ENCODE measurements at places on chromosomes 7 and 10.

GRCh38 chr10:101656890-101657289, 38.1 kb downstream of the FBXW4 start:
- DNase-seq = no peak

- DNase-seq = no peak
These were observed 124.7 kb downstream of the ARL4A start for GRCh38 chr7:12812111-12812510.

GRCh38 chr7:17601921-17602320, 303.5 kb downstream of the AHR start:
- DNase-seq = no peak

DNA sequence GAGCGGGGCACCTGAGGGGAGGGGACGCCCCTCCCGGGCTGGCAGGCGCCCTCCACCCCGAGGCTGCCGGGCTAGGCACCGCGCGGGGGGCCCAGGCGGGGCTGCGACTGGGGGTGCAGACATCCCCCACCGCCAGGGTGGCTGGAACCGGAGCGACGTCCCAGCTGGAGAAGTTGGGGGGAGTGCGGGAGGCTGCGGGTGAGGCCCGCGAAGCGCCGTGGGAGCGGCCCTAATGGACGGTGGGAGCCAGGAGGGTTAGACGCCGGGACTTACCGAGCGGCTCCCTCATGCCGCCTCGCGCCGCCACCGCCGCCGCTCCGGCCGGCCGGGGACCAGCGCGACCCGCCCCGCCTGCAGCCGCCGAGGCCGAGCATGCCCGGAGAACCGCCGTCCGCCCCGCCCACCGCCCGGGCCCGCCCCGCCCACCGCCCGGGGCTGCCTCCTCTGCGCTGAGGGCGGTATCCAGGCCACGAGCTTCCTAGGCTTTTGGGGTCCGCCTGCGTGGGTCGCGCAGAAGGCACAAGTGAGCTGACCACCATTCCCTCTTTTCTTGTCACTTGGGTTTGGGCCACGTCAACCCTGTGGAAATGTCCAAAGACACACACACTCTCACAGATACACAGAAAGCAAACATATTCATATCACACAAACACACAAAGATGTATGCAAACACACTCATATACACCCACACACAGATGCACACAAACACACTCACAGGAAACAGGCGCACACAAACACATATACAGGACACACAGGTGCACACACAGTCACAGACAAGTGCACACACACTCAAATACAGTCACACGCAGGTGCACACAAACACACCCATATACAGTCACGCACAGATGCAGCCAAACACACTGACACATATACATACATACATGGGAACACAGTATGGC, at the start of gene JCAD:
TSS of gene JCAD (minus strand) at position 378 of the 899 bp plus-strand sequence. CDS start 11,774 bp downstream, outside the sequence.
- DNase-seq = peak; percentile 47

DNA sequence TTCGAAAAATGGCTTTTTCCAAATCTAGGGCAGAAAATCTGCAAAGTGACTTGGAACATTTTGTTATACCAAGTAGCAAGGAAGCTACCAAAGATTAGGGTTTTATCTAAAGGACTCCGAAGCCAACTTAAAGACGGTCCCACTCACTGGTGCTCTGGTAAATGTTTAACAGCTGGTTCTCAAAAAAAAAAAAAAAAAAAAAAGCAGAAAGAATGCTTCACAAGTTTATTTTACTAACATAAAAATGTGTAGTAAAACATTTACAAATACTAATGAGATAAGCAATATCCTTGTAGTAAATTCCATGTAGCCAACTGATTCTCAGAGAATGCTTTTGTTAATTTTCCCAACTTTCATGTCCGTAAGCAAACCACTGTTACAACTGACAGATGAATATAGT, 38.4 kb downstream of the TAF3 start:
- DNase-seq = no peak

DNA sequence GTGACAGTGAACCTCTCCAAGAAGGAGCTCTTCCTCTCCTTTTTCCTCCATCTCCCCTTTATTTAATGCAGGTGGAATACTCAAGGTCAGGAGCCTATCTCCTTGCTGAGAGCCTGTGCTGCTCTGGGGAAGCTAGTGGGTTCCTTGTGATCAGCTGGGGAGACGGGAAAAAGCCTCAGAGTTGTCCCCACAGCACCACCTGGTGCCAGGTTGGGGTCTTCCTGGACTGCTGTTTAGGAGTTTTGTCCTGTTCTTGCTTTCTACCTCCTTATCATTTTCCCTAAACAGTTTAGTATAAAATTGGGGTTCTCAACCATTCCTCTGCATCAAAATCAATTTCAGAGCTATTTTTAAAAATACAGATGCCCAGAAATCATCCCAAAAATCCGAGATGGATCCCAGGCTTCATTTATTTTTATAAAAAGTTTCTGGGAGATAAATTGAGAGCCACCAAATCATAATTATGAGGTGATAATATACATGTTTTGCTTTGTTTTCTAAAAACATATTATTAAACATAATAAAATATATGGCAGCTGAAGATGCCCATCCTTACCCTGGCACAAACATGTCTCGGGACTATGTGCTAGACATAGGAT, 44.3 kb downstream of the MACC1 start:
- peak; percentile 61 for DNase-seq

- DNase-seq = peak; percentile 90
These were observed 10.0 kb upstream of the CHCHD1 start for GRCh38 chr10:73771722-73772280.

- no peak for DNase-seq
These were observed 40.3 kb downstream of the FAM53B start for GRCh38 chr10:124703778-124704427.

DNA sequence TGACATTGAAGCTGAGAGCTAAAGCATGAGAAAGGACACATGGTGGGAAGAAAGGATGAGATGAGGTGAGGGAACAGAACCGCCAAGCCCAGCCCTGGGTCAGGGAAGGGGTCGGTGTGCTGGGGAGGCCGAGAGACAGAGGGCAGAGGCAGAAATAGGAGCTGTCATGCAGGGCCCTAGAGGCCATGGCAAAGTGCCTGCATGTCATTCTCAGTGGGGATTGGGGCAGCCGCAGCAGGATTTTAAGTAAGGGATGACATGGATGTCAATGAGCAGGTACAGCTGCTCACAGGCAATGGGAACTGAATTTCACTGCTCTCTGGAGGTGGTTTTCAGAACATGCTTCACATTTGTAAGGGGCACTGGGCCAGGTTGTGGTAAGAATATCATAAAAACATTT, 227.4 kb downstream of the RAB11FIP2 start:
- DNase-seq = no peak

- DNase-seq = no peak
These were observed 37.7 kb downstream of the SLC25A13 start for GRCh38 chr7:96284240-96284639.

DNA sequence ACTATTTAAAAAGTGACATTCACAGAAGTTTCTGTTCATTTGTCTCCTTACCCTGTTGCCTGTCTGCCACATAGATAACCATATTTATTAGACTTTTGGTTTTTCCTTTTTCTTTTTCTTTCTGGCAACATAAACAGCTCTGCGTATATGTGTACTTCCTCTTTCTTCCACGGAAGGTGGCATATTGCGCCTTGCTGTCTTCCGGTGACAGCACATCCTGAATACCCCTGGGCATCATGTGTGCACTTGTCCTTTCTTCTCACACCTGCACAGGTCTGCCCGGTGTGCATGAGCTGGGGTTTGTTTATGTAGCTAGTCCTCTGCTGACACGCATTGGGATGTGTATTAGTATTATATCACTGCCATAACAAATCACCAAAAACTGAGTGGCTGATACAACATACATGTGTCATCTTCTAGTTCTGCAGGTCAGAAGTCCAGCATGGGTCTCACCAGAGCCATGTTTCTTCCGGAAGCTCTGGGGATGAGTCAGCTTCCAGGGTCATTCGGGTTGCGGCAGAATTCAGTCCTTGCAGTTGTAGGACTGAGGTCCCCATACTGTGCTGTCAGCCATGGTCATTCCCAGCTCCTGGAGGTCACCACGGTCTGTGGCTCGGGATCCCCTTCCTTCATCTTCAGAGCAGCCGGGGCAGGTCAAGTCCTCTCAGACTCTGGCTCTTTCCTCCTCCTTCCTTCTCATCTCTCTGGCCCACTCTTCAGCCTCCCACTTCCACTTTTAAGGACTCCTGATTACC, 596.0 kb upstream of the FOXK1 start:
- DNase-seq = no peak

GRCh38 chr10:24382979-24383663, 174.2 kb downstream of the KIAA1217 start:
- DNase-seq = no peak

DNA sequence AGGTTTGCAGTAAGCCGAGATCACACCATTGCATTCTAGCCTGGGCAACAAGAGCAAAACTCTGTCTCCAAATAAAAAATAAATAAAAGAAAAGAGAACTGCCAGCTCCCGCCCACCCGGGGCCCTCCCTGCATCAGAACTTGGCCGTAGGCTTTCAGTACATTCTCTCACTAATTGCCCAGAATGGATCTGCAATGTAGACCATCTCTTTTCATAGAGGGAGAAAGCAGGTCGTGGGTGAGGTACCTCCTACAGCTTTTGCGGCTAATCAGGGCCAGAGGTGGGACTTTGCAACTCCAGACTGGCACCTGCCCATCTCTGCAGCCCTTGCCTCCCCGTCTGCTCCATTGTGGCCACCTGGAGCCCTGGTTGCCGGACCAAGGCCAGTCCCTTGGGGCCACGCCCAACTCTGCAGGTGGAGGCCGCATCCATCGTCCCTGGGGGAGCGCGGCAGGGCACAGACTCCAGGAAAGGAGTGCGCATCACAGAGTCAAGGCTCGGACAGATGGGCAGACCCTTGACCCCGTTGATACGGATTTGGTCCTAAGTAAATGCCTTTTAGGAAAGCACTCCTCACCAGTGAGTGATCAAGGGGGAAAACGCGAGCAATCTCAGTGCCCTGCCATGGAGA, 179.1 kb upstream of the SH2B2 start:
- DNase-seq = no peak

GRCh38 chr7:155291045-155291530, 6.6 kb upstream of the INSIG1 start:
- peak; percentile 67 for DNase-seq

DNA sequence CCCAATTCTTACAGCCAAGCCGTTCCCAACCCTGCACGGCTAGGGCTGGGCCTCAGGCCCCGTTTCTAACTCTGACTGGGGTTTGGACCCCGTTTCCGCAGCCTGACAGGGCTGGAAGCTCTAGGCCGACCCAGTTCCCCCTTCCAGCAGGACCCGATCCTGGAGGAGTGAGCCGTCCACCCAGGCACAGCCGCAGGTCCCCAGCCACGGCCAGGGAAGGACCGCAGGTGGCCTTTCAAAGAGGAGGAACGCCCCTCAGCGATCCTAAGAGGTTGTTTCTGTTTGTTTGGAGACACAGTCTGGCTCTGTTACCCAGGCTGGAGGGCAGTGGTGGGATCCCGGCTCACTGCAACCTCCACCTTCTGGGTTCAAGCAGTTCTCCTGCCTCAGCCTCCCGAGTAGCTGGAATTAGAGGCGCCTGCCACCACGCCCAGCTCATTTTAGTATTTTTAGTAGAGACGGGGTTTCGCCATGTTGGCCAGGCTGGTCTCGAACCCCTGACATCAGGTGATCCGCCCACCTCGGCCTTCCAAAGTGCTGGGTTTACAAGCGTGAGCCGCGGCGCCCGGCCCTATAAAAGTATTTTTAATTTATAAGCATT, 778 bp upstream of the GET4 start:
- DNase-seq = no peak

GRCh38 chr10:25552283-25552919, 377.6 kb downstream of the GPR158 start:
- no peak for DNase-seq

DNA sequence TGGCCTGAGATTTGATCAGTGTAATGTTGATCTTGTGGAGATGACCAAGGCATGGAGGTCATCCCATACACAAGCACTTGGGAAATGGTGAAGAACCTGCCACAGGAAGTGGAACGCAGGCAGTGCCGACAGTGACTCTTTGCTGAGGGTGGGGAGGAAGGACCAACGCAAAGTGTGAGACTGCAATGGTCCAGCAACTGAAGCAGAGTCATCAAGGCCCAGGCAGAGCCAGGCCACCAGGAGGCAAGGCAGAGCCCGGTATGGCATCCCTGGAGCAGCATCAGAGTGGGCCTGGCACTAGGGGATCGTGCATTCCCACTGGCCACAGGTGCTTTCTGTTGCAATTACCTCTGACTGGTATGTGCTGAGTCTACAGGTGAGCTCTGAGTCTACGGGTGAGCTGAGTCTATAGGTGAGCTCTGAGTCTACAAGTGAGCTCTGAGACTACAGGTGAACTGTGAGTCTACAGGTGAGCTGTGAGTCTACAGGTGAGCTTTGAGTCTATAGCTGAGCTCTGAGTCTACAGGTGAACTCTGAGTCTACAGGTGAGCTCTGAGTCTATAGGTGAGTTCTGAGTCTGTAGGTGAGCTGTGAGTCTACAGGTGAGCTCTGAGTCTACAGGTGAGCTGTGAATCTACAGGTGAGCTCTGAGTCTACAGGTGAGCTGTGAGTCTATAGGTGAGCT, 132.9 kb downstream of the KLF6 start:
- DNase-seq = no peak

DNA sequence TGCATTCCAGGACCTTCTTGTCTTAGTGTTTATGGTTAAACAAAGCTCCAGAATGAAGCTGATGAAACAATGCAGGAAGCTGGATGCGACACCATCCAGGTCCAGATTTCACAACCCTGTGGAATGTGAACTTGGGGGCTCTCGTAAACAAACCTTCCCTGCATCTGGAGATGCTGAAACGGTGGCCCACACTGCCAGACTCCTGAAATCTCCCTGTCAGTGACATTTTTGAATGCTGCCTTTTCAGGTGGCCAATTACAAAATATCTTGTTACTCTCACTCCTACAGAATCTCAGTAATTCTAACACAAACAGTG, 18.8 kb downstream of the VIPR2 start:
- DNase-seq = no peak

GRCh38 chr10:95628786-95629185, 27.7 kb downstream of the ALDH18A1 start:
- no peak for DNase-seq

DNA sequence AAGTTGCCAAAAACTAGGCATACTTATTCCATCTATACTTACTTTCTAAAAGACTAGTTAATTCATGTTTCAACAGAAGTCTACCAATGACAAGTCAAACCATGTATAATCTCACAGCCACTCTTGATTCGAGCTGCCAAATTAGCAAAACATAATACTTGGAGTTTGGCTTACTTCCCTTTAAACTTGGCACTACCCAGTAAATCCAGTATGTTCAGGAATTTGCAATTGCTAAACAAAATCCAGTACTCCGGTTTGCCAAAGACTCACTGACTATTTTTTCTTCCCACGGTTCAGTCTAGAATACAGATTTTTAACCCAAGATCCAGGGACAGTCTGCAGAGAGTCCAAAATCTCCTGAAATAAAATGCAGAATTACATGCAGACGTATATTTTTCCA, 4.6 kb downstream of the OAT start:
- DNase-seq = no peak

All from A549 (cell line).